Erythroblast (primary cell): ENCODE measurements at places on chromosomes 2 and 18.

GRCh38 chr2:241161646-241162281 lies 11.5 kb downstream of the PPP1R7 start:
- no peak for DNase-seq

DNA sequence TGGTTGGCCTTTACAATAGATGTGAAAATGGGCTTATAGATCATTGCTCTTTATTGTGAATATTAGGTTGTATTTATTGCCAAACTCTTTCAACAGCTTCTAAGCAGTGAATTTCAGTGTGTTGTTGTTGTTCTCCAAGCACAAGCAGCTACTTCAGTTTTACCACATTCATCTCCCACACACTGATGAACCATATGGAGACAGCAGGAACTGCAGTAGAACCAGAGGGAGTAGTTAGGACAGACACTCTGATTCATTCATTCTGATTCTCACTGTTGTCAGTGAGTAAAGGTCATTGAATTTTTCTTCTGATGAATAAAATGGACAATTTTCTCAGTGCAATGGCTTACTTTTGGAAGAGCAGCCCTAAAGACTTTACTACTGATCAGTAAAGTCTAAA lies 40.2 kb downstream of the CCDC74A start:
- DNase-seq, result no peak

- no peak for DNase-seq
Measured at GRCh38 chr2:130808482-130809268, 28.0 kb upstream of the ARHGEF4 start.

GRCh38 chr2:207867056-207867455 lies 97.3 kb upstream of the FZD5 start:
- DNase-seq, result no peak

- DNase-seq, result no peak
Measured at GRCh38 chr2:12731701-12732280, 15.1 kb downstream of the TRIB2 start.

GRCh38 chr2:9102861-9103662 lies 99.6 kb upstream of the MBOAT2 start:
- DNase-seq, result no peak
